NK-92 treated with Interleukin-12 subunit alpha and Interleukin-12 subunit beta, amount 100 ng/mL, for 24 hours (cell line): ENCODE measurements at places on chromosomes 13 and 19.

DNA sequence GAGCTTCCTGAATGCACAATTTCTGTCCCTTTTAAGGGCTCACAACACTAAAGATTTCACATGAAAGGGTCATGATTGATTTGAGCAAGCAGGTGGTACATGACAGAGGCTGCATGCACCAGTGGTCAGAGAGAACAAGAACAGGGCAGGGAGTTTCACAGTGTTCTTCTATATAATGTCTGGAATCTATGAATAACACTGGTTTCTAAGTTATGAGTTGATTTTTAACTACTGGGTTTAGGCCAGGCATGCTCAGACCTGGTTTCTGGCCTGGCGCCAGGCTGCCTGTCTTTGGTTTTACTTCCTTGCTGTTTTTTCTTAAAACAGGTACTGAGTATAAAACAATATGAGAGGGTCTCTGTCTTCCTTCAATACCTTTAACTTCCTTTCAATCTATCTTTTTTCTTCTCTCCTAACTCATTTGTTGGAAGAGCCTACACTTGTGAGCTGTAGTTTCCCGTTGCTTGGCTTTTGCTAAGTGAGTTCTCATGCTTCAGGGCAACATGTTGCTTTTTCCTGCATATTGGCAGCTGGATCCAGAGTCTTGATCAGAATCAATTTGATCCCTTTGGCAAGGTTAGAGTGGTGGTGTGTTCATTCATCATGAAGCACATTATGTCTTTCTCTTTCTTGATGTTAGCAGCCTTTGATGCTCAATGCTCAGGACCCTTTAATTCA, 38.5 kb upstream of the FGF14 start:
- no peak for DNase-seq

GRCh38 chr13:21583478-21583877, 20.5 kb downstream of the MICU2 start:
- DNase-seq: no peak

DNA sequence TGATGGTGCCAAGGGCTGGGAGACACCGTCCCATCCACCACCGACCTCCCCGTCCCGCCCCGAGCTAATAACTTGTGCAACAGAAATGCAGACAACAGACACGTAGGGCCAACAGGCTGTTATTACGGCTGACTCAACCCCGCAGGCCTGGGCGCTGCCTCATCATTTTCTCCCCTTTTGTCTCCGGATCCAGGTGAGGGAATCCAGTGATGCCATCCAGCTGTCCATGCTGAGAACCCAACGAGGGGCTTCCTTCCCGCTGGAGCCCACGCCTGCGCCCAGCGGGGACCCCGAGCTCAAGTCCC, 6.4 kb upstream of the DIRAS1 start:
- DNase-seq: no peak

DNA sequence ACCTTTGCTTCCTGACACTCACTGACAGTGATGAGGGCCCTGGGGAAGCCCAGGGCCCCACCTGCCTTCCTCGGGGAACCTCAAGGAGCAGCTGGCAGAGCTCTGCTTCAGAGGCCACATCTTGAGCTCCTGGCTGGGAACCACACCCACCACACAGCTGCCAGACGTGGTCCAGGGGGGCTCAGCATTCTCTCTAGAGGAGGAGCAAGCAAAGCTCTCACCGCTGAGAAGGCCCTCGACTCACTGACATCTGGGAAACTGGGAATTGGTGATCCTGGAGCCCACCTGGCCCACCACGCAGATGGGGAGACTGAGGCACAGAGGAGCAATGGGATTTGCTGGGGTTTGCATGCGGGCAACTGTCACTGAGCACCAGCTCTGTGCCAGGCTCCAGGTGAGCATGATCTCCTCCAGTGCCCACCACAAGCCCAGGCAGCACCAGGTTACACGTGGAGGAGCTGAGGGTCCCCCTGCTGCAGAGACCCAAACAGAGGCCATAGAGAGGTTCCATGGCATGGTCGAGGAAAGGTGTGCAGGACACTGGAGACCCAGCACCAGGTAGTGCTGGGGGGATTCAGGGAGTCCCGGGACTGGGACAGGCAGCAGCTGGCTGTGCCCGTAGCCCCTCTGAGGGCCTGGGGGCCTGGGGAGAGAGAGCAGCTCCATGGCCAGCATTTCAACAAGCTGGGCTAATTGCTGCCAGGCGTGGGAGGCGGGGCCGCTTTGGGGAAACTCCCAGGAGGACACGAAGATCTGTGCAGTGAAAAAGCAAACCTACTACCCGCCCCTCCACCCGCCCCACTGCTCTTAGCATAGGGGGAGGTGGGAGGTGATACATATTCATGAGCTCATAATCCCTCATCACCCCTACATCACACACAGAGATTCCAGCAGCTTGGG, 33.4 kb downstream of the PEPD start:
- no peak for DNase-seq

DNA sequence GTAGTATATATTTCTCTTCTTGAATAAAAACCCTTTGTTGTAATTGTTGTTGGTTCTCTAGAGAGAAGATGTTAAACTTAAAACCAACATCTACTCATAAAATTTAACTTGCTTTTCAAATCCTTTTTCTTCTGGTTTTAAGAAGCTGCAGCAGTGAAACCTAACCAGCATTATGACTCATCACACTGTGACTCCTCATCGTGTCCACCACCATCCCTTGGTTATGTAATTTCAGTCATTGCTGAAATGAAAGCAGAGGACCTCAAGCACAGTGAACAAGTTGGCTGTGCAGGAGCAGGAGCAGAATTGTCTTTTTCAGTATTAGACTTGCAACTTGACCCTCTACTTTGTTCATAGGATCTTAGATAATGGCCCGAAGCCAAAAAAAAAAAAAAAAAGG, 64.9 kb upstream of the HTR2A start:
- no peak for DNase-seq

DNA sequence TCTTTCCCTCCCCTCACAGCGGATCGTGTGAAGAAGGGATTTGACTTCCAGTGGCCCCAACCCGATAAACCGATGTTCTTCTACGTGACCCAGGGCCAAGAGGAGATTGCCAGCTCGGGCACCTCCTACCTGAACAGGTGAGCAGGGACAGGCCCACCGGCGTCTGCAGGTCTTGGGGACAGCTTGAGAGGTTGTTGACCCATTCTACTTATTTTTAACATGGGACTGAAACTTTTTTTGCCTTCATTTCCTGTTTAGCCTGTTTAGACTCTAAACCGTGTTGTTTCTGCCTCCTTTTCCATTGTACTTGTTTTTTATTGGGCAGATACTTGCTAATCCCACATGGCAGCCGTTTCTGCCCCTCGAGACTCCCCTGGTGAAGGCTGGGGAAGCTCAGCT, 28.5 kb downstream of the UPF1 start:
- DNase-seq: no peak

DNA sequence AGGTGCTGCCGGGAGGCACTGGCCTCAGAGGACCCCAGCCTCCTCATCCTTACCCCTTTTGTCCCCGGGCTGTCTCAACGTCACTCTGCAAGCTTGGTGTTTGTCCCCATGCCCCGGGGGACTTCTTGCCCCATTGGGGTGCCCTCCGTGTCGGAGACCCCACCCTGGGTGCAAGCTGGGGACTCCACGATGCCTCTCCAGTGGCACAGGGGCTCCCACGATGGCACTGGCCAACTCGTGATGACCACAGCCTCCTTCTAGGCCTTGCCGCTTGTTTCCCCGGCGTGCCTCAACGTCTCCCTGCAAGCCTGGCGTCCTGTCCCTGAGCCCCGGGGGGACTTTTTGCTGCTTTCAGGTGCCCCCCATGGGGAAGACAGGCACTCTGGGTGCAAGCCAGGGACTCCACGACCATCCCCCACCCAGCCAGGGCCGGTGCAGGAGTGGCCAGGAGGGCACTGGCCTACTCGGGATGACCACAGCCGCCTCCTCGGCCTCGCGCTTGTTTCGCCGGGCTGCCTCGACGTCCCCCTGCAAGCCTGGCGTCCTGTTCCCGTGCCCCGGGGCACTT, 237.0 kb downstream of the TUBA3C start:
- DNase-seq: no peak

DNA sequence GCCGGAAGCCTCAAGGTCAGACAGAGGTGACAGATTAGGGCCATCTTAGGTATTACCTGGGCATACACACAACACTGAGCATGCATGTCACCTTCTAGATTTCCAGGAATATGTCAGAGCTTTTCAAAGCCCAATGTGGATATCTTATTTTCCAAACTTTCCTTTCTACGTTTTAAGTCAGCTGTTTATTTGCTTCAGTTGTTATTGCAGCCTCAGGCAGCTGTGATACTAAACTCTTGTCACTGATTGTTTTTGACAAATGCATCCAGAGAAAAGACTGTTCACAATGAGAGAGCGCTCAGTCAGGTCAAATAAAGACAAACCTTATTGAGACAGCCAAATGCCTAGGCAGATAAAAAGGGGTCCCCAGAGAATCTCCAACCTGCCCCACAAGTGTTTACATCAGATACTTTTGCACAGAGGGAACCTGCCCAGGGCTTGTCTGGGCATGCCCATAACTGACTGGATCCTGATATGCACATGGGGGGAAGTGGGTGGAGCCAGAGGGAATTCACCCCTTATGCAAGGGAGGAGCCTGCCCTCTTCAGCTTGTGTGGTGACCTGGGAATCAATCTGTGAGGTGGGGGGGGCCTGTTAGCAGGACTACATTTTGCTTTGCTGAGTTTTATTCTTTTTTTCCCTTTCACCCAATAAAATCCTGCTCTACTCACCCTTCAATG, 28.5 kb downstream of the MED4 start:
- no peak for DNase-seq

DNA sequence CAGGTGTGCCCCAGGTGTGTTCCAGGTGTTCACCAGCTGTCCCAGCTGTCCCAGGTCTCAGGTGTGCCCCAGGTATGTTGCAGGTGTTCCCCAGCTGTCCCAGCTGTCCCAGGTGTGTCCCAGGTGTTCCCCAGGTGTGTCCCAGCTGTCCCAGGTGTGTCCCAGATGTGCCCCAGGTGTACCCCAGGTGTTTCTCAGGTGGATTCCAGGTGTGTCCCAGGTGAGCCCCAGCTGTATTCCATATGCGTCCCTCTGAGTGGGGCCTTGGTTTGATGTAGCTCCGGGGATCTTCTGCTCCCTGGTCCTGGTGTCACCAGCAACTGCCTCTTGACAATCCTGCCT, 719 bp upstream of the GRK1 start:
- DNase-seq: no peak

DNA sequence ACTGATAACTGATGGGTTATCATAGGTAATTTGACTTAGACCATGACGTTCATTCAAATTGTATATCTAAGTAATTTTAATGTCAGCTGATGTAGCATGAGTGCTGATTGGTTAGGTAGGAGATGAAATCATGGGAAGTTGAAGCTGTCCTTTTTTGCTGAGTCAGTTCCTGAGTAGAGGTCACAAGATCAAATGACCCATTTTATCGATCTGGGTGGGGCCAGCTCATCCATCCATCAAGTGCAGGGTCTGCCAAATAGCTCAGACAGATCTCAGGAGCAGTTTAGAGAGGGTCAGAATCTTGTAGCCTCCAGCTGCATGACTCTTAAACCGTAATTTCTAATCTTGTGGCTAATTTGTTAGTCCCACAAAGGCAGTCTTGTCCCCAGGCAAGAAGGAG, 35.3 kb upstream of the CD177 start:
- no peak for DNase-seq

GRCh38 chr19:13207237-13207845, 57.1 kb downstream of the IER2 start:
- no peak for DNase-seq

DNA sequence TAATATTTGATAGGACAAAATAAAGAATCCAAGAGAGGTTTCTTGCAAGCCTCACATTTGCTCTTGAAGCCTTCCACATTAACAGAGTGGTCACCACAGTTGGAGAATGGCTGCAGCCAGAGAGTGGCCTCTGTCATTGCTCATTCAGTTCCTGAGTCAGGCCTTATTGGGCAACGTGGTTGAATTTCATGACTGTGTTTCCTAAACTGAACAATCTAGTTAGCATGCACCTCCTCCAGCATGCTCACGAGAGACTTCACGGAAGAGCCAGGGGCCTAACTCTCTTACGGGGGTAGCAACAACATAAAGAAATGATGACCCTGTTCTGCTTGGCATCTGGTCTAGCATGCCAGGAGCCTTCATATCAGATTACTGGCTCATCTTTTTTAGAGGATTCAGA, 9.6 kb upstream of the UBL3 start:
- DNase-seq: no peak

GRCh38 chr13:33855371-33855895, 37.5 kb downstream of the RFC3 start:
- no peak for DNase-seq

DNA sequence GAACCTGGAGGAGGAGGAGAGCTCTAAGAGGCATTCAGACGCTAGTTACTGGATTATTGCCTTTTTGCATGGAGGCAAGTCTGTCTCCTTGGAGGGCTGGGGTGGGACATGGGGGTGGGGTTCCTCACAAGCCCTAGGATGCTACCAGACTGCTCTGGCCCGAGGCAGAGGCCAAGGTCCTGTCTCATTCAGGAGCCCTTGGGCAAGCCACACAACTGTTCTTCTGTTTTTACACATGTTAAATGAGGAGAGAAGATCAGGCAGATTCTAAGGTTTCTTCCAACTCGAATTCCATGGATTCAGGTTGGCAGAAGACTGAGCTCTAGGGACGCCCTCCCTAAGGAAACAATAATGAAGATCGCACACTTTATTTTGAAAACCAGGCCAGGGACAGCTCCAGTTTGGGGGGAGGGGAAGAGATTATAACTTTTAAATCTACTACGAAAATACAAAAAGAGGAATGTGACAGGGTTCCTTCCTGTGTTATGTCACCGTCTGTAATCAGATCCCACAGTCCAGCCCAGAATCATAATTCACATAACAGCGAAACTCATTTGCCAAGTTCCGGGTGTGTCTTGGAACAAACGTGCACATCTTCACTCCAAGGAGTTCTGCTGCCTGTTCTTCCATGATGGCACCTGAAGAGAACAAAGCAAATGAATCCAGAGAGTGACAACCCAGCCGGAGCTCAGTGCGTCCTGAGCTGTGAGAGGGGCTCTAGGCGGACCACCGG, 25.2 kb downstream of the IL17D start:
- no peak for DNase-seq

DNA sequence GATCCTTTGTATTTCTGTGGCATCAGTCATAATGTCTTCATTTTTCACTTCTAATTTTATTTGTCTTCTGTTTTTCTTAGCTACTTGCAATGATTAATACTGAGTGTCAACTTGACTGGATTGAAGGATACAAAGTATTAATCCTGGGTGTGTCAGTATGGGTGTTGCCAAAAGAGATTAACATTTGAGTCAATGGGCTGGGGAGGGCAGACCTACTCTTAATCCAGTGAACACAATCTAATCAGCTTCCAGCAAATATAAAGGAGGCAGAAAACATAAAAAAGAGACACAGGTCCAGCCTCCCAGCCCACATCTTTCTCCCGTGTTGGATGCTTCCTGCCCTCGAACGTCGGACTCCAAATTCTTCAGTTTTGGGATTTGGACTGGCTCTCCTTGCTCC, 640.9 kb upstream of the MIR17HG start:
- no peak for DNase-seq

DNA sequence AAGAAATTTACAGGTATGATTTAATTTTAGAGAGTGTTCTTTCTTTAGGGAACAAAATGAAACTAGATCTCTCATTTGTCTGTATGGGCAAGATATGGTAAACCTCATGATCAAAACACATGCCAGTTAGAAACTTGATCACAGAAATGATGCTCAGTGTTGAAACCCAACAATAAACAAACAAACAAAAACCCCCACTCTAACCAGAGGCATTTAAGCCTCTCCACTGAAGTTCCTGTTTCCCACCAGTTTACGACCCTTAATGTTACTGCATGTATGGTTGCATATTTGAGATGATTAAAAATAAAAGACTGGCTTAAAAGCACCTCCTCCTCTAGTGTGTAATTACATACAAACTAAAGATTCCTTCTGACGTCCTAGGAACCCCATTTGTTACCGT, 293.3 kb upstream of the MAB21L1 start:
- no peak for DNase-seq

- no peak for DNase-seq
Observed at GRCh38 chr19:3116621-3117020, 19.2 kb upstream of the GNA15 start.
